Renal cortical epithelial cell (primary cell): ENCODE measurements at places on chromosomes 6 and 20. TPM values are rescaled to one million over a fixed set of nuclear protein-coding genes. Genes with fewer than 3 reads are reported as not detected.
A peak's percentile ranks its signal among the peaks of the same experiment; 100 is the strongest.

DNA sequence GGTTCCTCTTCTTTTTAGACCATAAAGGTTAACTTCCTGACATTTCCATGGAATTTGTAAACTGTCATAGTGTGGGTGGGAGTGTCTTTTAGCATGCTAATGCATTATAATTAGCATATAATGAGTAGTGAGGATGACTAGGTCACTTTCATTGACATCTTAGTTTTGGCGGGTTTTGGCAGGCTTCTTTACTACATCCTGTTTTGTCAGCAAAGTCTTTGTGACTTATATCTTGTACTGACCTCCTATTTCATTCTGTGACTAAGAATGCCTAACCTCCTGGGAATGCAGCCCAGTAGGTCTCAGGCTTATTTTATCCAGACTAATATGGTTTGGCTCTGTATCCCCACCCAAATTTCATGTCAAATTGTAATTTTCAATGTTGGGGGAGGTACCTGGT, 149.6 kb upstream of the SYNCRIP start:
- DNase-seq = no peak

DNA sequence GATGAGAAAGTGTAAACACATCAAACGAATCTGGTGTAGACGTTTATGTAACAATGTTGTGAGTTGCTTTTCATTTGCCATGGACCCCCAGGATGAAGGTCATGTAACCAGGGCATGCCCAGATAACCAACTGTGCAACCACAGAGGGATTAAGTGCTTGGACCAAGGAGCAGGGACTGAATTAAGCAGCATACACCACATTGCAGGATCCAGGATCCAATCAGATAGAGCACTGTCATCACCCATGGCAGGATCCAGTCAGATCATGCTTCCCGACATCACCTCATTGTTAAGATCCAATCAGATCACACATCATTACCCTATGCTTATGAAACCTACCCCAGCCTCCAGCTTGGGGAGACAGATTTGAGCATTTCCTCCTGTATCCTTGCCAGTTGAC, 74.3 kb upstream of the RCAN2 start:
- no peak for DNase-seq

GRCh38 chr6:133958791-133959190, 5.8 kb downstream of the TBPL1 start:
- no peak for DNase-seq

DNA sequence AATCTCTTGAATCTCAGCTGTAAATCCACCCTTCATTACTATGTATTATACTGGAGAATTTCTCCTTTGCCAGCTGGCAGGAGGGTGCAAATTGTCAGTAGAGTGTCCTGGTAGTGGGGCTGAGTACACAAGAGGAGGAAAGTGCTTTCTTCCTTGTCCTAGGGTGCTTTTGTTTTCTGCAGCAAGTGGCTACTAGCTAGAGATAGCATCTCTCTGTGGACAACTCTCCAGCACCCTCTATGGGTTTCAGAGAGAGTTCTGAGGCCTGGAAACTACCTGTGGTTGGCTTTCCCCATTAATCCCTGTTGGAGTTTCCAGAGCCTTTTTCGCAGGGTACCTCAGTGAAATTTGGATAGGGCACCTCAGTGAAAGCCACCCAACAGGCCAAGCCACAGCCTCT, 422.5 kb upstream of the RGS17 start:
- peak; percentile 20 for DNase-seq

GRCh38 chr6:152170702-152171667, 363.5 kb downstream of the ESR1 start:
- DNase-seq = no peak

EPB41L1 gene
- total RNA-seq = 20.3 and 47.7 TPM in 2 replicates

MYLK4 gene
- 0.52 and 1.0 TPM in 2 replicates for total RNA-seq

OR2H2 gene
- total RNA-seq = not detected in 2 replicates

- DNase-seq = peak; percentile 99
Measured at GRCh38 chr6:151044465-151045441, 179.3 kb downstream of the MTHFD1L start.

TXLNB gene
- total RNA-seq = 0.05 TPM in 1 of 2 replicates, not detected in the other

DNA sequence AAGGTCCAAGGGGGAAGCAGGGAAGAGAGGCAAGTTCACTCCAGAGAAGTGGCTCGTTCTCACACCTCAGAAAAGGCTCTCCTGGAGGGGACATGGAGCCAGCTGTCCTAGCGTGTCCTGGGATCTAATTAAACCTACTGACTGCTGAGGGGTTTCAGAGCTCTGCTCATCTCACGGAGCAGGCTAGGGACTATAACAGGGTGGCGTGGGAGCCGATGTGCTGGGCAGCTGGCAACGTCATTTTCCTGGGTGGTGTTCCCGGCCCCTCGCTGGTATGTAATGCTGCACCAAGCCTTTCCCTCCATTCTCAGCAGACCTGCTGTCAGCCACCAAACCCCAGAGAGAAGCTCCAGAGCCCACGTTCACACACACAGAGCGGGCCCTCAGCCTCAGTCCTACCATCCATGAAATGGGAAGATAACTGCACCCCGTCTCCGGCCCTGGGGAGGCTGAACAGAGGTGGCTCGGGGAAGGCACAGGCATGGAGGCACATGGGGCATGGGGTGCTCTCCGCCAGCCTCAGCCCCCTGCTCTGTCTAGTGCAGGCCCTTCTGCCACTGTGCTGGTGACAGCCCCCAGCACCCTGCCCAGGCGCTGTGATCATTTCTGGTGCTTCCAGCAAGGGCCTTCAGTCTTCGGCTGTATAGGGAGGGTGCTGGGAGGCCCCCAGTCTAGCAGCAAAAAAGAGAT, 1.9 kb downstream of the CST7 start:
- DNase-seq = no peak

TOMM6 gene
- 60.7 and 96.6 TPM in 2 replicates for total RNA-seq

WTAP gene
- total RNA-seq = 135 and 146 TPM in 2 replicates

HDGFL1 gene
- total RNA-seq = not detected in 2 replicates

FOXF2 gene
- total RNA-seq = 0.05 TPM in 1 of 2 replicates, not detected in the other

- no peak for DNase-seq
Measured at GRCh38 chr6:40977695-40978094, 61.3 kb downstream of the UNC5CL start.

DNA sequence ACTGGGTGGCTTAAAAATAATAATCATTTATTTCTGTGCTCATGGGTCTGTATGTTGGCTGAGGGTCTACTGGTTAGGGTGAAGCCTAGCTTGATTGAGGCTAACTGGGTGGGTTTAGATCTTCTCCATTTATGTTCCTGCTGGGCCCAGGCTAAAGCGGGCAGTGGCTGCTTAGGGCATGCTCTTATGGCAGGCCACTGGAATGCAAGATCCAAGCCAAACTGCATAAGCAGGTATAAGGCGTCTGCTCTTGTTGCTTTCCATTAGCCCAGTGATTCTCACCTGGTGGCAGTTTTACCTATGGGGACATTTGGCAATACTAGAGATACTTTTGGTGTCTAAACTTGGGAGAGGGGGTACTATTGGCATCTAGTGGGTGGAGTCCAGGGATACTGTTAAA, 44.5 kb downstream of the QKI start:
- DNase-seq = no peak

- DNase-seq = no peak
Measured at GRCh38 chr6:165846123-165846966, 183.3 kb upstream of the PDE10A start.

GRCh38 chr6:75613056-75613501, 11.4 kb downstream of the SENP6 start:
- DNase-seq = no peak

- DNase-seq = peak; percentile 55
Measured at GRCh38 chr6:139323511-139324300, 31.9 kb upstream of the TXLNB start.

FANCE gene
- total RNA-seq = 2.0 and 6.4 TPM in 2 replicates

GRCh38 chr20:55159230-55159629, 683.8 kb downstream of the DOK5 start:
- DNase-seq = no peak

DNA sequence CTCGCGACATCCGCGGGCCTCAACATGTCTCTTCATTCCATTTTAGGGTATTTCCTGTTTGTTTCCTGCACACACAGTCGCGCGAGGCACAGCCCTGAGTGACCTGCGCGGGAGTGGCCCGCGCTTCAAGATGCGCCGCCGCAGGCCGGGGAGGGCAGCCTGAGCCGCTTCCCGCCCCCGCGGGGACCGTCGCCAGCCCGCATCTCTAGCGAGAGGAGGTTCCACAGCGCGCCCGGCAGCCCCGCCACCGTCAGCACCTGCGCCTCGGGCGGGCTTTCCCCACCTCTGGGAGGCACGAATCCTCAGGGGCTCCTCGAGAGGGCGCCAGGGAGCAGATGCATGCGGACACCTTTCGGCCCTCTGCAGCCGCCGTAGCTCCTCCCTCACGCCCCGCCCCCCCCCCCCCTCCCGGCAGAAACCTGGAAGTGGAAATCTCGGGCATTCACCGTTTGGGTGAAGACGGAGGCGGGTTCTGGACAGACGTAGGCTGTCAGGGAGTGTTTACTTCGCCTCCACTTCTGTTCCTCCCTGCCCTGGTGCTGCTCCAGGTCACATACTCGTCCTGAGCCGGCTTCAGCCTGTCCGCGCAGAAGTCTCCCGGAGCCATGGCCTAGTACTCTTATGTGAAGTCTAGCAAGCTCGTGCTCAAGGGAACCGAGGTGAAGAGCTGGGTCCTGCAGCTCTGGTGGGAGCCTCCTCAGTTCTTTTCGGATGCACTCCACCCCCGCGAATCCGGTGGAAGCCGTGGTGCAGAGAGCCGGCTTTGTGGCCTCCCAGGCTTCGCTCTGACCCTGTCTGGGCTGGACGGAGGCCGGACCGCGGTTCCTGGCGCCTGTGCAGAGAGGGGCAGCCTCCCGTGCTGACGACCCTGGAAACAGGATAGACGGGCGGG, 880.5 kb upstream of the DEFB115 start:
- DNase-seq = peak; percentile 77

SLC32A1 gene
- not detected in 2 replicates for total RNA-seq

DNA sequence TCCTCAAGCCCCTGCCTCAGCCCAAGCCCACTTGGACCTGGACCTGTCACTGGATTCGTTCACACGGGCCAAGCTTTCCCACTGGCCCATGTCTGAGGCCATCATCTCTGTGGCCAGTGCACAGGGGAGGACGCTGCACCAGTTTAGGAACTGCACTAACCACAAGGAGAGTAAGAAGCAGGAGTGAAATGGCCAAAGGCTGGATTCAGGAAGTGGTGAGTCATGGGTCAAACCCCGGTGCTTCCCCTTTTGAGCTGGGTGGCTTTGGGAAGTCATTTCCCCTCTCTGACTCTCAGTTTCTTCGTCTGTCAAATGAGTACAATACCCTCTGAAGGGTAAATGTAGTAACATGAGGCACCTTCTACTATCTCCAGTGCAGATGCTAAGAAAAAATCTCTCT, 87.9 kb downstream of the CD40 start:
- peak; percentile 33 for DNase-seq
